ENCODE measurements at places on chromosomes 5 and 9. TPM values are rescaled to one million over a fixed set of nuclear protein-coding genes. Genes with fewer than 3 reads are reported as not detected.

The ENC1 gene
- 10.7 TPM for total RNA-seq

The BTNL3 gene
- not detected for total RNA-seq

The SPOCK1 gene
- 34.3 TPM for total RNA-seq

The DMAC1 gene
- total RNA-seq: 49.6 TPM

The PCDHA1 gene
- 0.07 TPM for total RNA-seq

The ERCC8 gene
- total RNA-seq: 13.7 TPM

The RGS7BP gene
- total RNA-seq: not detected

The GRXCR2 gene
- total RNA-seq: not detected

DNA sequence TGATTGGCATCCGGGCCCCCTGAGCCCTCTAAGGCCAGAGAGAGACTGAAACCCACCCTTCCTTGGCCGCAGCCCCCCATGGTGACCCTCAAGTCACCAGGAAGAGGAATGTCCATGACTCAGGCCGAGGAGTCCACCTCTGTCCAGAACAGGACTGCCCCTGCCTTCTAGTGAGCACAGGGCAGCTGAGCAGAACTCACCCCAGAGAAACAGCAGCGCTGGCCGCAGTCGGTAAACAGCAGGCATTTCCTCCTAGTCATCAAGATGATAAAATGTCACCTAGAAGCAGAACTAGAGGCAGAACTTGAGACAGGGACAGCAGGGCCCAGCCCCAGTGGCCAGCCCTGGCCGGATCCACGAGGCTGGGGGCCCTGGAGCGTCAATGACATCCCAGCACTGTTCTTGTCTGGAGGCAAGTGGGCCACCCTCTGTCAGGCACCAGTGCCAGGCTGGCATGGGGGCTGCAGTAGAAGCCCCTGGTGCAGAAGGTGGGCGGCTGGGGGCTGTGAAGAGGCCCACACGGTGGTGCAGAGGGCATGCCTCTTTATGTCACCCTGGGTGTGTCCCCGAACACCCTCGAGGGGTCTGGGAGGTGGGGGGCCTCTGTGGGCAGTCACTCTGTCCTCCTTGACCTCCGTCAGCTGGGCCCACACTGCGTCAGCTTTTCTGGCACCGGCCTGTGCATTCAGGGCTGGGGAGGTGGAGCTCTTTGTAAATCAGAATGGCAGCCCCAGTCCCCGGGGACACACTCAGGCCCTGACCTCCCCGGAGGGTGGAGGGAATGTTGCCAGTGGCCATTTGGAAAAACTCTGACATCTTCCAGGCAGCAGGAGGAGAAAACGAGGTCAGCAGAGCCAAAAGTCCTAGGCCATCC lies 83.0 kb downstream of the NTNG2 start:
- DNase-seq: no peak
- H3K4me1 ChIP-seq: peaks cover 5% of the 10 kb centered on the region
- no peak overlapping the region for H3K27ac ChIP-seq
- no peak overlapping the region for H3K4me3 ChIP-seq
- peaks cover 12% of the 10 kb centered on the region for H3K27me3 ChIP-seq
- no peaks in the 10 kb centered on the region for H3K36me3 ChIP-seq

- H3K27me3 ChIP-seq: no peaks in the 10 kb centered on the region
- H3K27ac ChIP-seq: no peak overlapping the region
- DNase-seq: no peak
- H3K36me3 ChIP-seq: no peaks in the 10 kb centered on the region
- no peak overlapping the region for H3K4me3 ChIP-seq
Measured at GRCh38 chr9:89731262-89732182, 126.7 kb downstream of the GADD45G start.

DNA sequence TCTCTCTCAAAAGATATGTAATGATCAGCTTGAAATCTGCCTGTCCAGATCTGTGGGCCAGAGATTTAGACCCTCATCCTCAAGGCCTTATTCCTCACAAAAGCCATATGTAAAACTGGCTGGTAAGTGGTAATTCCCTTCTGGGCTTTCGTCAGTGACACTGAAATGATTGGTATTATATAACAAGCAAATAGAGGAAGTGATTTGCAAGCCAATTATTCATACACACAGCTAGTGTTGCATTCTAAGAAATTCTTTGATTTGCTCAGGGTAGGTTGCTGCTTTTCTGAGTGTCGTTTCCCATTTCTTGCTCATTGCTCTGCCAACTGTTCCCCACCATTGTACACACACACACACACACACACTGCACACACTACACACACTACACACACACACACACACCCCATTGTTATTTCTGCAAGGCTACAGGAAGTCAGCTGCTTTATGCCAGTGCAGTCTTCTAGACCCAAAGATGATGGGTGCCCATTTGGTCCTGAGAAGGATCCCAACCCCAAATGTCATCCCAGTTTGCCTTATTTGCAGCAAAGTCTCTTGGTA lies 76.8 kb downstream of the PRLR start:
- DNase-seq: no peak
- no peak overlapping the region for H3K27ac ChIP-seq
- H3K36me3 ChIP-seq: no peaks in the 10 kb centered on the region
- no peaks in the 10 kb centered on the region for H3K27me3 ChIP-seq

GRCh38 chr5:179820483-179821297 lies at the start of gene SQSTM1:
Gene SQSTM1, plus strand, starts transcription at chr5:179820905. Its CDS starts 32 bp downstream, at chr5:179820937.
- H3K27ac ChIP-seq: peak within 1 kb of the TSS; percentile 98
- no peaks in the 10 kb centered on the region for H3K27me3 ChIP-seq
- DNase-seq: peak; percentile 84

DNA sequence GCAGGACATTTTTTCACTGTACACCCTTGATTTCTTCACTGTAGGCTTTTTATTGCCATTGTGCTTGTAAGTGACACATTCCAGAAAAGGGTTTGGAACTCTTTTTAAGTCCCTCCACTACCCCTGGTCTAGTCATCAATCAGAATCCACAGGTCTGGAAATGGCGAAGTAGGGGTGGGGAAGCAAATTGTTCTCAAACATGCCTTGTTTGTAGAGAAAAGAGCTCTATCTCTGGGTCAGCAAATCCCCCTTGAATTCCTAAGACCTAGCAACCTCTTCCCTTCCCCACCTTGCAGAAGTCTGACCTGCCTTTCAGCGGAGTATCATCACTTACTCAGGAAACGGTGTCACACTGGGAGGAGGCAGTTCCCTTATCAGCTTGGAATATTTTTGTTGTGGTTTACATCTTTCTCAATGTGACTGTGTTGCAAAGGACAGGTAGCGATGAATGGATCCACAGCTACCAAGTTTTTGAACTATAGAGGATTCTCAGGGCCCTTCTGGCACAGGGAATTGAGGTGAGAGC lies 3.2 kb downstream of the SH3RF2 start:
- peaks cover 72% of the 10 kb centered on the region for H3K4me1 ChIP-seq
- peak overlapping the region; percentile 87 for H3K4me3 ChIP-seq
- no peak for DNase-seq
- H3K27ac ChIP-seq: peak overlapping the region; percentile 82

- no peaks in the 10 kb centered on the region for H3K4me1 ChIP-seq
- DNase-seq: no peak
- no peaks in the 10 kb centered on the region for H3K27me3 ChIP-seq
- no peaks in the 10 kb centered on the region for H3K36me3 ChIP-seq
- H3K4me3 ChIP-seq: no peak overlapping the region
- no peak overlapping the region for H3K27ac ChIP-seq
Measured at GRCh38 chr5:5134107-5134506, 6.0 kb upstream of the ADAMTS16 start.

DNA sequence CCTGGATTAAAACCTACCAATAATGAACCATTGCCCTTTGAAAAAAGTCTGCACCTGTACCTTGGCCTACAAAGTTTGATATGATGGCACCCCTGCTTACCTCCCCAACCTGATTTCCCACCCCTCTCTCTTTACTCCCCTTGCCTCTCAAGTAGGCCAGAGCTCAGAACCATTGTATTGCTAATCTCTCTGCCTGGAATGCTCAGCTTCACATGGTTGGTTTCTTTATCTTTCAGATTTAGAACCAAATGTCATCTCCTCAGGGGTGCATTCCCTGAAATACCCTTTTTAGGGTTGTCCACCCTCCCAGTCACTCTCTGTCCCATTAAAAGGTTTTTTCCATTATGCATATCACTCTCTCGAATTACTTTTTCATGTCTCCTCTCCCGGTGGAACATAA lies 116.6 kb upstream of the VCAN start:
- no peak overlapping the region for H3K4me3 ChIP-seq
- no peaks in the 10 kb centered on the region for H3K4me1 ChIP-seq
- H3K36me3 ChIP-seq: no peaks in the 10 kb centered on the region
- H3K27me3 ChIP-seq: no peaks in the 10 kb centered on the region
